ENCODE measurements at places on chromosomes 12 and 14.

GRCh38 chr14:37932008-37932407 is 275.7 kb upstream of the SSTR1 start:
- no peak for DNase-seq

DNA sequence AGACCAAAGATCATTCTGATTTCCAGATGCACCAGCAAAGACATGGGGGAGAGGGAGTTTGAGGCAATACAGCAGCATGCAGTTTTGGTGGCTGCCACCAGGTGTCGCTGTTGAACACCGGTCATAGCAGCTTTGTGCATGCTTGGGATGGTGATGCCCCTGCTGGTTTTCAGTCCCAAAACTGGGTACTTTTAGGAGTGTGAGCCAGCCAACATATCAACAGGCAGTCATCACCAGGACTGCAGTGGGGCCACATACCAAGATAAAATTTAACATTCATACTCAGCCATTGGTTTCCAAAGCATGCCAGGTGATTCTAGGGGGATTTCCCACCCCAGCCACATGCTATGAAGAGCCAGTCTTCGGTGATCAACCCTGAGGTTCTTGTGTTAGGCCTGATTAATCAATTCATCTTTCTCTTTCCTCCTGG is 64.2 kb downstream of the PHETA1 start:
- DNase-seq: no peak

DNA sequence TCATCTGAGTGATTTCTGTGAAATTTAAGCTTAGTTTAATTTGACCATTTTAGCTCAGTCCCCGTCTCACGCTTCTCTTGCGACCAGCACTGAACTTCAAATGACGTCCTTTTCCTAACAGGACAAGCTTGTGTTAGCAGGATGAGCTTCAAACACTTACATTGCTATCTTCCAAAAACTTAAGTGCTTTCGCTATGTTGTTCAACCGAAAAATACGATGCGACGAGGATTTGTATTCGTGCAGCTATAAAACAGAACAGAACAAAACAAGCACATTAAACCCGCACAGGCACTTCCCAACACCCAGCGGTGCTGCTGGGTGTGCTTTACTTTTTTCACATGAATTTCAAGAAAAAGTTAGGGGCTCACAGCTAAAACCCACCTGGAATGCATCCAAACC is 64.2 kb upstream of the DICER1 start:
- no peak for DNase-seq

DNA sequence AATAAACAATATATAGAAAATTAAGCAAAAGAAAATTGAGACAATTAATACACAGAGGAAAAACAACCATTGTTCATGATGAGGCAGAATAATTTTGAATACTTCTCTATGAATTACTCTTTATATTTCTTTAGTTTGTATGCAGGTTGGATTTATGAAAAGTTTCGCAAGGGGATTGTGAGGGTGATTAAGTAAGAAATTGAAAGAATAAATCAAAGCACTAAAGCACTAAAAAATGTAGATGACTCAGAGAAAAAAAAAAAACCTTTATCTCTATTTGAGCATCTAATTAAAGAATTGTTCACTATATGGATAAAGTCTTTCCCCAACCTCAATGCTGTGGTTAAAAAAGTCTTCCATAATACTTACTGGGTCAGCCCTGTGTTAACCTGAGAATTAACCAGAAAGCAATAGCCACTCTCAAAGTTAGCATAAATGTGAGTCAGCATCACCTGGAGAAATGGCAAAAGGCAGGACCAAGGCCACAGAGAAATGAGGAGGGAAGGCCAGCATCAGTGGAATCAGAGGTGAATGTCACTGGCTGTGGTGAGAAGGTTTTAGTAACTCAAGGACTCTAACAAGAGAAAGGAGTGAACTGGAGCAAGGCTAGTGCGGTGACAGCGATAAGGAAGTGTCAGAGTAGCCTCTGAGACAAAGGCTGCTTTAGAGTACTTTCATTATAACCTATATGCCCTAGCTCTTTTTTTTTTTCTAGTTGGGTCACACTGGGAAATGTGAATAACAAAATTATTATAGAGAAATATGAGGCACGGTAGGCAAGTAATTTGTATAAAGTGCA is 310.4 kb downstream of the KCNC2 start:
- DNase-seq: no peak

DNA sequence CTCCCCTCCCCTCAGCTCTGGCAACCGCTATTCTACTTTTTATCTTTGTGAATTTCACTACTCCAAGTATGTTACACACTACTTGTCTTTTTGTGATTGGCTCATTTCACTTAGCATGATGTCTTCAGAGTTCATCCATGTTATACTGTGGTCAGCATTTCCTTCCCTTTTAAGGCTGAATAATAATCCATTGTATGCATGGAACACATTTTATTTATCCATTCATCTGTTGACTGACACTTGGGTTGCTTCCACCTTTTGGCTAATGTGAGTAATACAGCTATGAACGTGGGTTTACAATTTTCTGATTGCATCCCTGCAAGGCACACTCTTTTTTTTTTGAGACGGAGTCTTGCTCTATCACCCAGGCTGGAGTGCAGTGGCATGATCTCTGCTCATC is 53.0 kb upstream of the FUT8 start:
- no peak for DNase-seq

- no peak for DNase-seq
Observed at GRCh38 chr14:22650960-22651521, 6.9 kb upstream of the OR6J1 start.

GRCh38 chr14:29865299-29865698 is 62.3 kb downstream of the PRKD1 start:
- DNase-seq: no peak
